SJSA1 (cell line): ENCODE measurements at places on chromosomes 1 and 21.

DNA sequence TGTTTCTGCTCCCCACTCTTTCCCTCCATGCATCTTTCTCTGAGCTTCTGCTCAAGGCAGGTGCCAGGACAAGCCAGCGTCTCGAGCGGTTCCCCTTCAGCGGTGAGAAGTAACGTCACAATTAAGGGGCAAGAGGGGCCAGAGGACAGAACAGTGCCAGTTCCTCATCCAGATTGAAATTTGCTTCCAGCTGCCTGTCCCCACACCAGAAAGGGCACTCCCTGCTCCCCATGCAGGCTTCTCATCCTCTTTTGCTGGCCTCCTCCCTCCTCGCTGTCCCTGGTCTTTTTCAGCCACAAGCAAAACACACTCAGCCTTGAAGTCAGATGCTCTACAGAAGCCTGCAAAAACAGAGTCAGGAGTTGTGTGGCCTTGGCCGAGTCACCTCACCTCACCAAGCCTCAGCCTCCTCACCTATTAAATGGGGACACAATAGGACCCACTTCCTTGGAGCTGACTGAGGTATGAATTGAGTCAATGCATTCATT, 35.0 kb upstream of the ECE1 start:
- no peak for DNase-seq

DNA sequence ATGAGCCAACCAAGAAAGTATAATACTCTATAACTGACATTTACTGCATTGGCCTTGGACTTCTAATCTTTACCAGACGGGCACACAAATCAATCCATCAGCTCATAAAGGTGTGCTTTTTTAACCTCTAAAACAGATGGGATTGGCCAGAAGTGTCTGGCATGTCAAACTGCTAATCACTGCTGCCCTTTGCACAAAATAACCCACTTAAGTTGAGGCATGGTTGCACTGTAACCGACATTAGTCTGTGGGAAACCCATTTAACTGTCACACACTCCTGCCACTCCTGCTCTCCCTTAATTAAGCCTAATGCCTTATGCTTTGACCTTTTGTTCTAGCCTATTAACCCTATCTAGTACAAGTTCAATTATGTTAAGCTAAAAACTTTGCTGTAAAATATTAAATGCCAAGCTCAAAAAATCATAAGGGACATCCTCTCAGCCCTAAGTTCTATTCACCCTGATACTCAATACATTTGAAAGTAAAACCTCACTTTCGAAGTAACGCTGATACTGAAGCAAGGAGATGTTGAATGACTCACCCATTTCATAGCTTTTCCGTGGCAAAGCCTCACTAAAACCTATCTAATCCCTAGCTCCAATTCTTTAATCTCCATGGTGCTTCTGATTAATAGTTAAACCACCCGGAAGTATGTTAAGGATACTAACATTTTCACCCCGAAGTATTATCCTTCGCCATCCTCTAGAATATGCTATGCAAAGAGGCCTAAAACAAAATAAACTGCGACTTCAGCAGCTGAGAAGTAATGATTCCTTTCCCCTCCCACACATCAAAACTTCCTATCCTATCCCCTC, 12.9 kb downstream of the NRIP1 start:
- DNase-seq: no peak

DNA sequence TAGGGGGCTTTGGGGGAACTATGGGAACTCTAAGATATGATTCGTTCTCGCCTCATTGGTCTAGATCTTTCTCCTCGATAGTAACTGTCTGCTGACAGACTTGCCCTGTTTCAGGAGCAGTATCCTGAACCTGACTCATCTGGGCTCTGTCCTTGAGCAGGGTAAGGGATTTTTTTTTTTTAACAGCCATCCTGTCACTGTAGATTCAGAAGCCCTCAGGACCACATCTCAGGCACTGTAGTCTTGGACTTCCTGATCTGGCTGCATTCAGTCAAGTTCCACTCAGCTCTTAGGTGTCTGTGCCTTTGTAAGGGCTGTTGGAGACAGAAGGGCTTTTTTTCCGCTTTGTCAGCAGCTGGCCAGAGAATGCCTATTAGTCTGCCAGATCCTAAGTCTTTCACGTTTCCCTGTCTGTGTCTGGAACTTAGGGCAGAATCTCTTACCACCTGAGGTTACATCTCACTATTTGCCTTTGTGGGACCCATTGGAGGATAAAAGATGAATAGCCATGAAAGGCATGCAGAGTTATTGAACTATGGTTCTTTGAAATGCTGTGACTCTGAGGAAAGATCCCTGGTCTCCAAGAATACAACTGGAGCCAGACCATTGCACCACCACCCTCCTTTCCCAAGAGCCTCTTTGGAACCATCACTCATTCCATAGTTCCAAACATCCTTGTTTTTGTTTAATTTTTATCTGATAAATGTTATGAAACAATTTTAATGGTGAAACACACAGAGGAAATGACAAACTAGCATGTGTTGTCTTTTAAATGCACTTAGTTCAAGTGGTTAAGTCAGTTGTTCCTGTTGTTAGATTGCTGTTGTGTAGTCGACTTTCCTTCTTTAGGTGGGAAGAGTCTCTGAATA, 49.7 kb upstream of the MACF1 start:
- DNase-seq: no peak

DNA sequence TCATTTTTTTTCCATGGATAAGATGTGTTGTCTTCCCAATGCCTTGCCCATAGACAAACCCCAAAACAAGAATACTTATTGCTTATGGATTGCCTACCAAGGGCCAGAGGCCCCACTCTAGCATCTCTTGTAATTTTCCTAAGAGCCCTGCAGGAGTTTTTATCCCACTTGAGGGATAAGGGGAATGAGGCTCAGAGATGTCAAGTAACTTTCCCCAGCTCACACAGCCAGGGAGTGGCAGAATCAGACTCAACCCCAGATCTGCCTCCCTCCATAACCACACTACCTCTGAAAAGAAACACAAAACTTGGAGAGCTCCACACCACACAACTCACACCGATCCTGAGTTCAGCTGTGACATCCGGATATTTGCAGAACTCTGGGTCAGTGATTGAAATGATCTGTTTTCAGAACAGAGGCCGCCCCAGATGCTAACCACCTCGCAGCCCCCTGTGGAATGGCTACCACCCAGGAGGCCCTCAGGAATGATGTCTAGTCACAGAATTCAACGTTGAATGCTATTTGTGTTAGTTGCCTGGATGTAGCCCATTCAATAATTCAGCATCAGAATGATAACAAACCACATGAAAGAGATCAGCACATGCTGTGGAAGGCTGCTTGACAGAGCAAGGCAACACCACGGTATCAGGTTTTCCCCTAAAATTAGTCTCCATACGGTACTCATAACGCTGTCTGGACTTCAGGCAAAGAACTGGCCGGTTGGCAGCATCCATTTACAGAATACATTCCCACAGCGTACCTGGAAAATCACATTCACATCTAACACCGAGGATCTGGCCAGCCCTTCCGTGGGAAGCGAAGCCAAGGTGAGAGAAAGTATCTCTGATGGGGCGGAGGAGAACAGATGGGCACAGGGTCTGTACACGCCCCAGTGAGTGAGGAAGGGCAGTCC, 231.9 kb downstream of the TOMM20 start:
- peak; percentile 59 for DNase-seq

GRCh38 chr1:226497991-226498639, 50.4 kb upstream of the STUM start:
- DNase-seq: no peak

DNA sequence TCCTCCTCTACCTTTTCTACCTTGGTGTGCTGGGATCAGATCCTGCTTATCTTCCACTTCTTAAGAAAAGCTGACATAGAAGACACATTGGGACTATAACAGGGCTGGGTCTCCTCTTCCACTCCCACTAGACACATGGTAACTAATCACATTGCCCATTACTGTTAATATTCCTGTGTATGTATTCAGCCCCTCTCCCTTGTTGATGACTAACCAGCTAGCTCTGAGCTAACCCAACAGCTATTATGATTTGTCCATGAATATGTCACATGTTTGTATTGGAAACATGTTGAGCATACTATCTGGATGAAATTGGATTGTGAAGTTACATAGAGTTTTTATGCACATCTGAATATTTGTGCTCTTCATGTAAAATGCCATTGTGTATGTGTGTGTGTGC, 52.9 kb downstream of the MPZL1 start:
- no peak for DNase-seq
